ENCODE measurements at places on chromosomes 1 and 21.
A peak's percentile ranks its signal among the peaks of the same experiment; 100 is the strongest.

DNA sequence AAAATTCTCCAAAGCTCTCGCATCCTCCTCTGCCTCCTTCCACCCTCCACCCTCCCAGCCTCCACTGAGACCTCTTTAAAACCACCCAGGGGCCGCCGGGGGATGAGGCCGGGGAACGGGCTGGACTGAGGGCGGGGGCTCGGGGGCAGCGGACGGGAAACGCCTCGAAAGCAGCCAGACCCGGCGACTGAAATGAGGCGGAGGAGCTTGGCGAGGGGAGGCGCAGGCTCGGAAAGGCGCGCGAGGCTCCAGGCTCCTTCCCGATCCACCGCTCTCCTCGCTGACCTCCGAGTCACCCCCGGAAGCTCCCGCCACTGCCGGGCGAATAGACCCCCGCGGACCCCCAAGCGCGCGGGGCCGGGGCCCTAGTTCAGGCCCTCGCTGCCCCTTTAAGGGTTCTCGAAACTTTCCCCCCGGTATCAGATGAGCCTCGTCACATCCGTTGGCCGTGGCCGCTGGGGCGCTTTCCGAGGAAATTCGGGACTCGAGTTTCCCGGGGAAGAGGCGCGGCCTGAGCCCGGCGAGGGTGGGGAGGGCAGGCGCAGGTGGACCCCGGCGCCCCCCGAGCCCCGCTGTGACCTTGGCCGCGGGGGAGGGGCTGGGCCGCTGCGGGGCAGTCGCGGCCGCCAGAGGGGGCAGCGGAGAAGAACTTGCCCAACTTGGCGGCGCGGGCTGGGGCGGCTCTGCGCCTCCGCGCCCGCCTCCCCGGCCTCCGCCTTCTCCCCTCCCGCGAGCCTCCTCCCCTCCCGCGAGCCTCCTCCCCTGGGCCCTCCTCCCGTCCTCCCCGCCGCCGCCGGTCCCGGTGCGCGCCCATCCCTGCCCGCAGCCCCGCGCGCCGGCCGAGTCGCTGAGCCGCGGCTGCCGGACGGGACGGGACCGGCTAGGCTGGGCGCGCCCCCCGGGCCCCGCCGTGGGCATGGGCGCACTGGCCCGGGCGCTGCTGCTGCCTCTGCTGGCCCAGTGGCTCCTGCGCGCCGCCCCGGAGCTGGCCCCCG, at the start of gene BACE2:
BACE2 (plus strand) TSS at position 813 of the 995 bp plus-strand sequence; CDS start at position 917, 104 bp downstream.
- DNase-seq, result peak; percentile 62

GRCh38 chr1:244860914-244861610, 3.3 kb downstream of the HNRNPU start:
- no peak for DNase-seq

GRCh38 chr1:221069986-221070385, 190.7 kb downstream of the HLX start:
- no peak for DNase-seq

GRCh38 chr1:47677241-47677940, 239.5 kb downstream of the FOXD2 start:
- no peak for DNase-seq

GRCh38 chr21:16370186-16370585, 640.4 kb downstream of the USP25 start:
- no peak for DNase-seq

GRCh38 chr1:24481843-24482610, 20.6 kb upstream of the RCAN3 start:
- DNase-seq, result no peak

DNA sequence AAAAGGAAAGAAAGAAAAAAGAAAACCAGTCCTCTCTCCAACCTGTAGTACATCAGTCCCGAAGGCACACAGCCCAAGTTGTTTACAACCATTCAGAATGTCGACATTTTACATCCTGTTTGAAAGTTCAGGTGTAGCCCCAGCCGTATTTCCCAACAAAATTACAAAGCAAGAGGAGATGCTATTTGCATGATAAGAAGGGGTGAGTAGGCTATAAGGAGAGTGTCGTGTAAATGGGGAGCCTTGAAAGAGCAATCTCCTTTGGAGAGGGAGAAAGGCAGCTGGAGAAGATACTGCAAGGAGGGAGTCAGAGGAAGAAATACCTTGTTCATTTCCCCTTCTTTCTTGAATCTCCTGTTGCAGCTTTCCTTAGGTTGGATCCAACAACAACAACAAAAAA, 35.5 kb upstream of the DENND1B start:
- DNase-seq, result no peak

GRCh38 chr1:148307583-148308185, 155.6 kb upstream of the NBPF11 start:
- DNase-seq, result peak; percentile 29

DNA sequence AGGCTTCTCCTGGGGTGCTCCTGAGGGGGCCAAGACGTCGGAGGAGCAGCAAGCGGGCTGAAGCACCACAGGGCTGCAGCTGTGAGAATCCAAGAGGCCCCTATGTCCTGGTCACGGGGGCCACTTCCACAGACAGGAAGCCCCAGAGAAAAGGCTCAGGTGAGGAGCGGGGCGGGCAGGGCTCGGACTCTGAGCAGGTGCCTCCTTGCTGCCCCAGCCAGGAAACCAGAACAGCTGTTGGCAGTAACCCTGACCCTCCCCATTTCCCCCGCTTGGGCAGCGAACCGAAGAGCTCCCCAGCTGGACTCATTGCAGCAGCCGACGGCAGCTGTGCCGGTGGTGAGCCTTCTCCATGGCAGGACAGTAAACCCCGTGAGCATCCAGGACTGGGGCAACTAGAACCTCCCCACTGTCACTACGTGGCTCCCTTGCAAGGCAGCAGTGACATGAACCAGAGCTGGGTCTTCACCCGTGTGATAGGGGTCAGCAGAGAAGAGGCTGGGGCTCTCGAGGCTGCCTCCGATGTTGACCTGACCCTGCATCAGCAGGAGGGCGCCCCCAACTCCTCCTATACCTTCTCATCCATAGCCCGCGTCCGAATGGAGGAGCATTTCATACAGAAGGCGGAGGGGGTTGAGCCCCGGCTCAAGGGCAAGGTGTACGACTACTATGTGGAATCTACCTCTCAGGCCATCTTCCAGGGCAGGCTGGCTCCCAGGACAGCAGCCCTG, 625 bp downstream of the KLHDC7A start:
- DNase-seq, result no peak

- DNase-seq, result no peak
Measured at GRCh38 chr1:233005703-233006102, 55.3 kb downstream of the NTPCR start.

- DNase-seq, result no peak
Measured at GRCh38 chr1:26811057-26811456, 15.4 kb upstream of the ZDHHC18 start.

DNA sequence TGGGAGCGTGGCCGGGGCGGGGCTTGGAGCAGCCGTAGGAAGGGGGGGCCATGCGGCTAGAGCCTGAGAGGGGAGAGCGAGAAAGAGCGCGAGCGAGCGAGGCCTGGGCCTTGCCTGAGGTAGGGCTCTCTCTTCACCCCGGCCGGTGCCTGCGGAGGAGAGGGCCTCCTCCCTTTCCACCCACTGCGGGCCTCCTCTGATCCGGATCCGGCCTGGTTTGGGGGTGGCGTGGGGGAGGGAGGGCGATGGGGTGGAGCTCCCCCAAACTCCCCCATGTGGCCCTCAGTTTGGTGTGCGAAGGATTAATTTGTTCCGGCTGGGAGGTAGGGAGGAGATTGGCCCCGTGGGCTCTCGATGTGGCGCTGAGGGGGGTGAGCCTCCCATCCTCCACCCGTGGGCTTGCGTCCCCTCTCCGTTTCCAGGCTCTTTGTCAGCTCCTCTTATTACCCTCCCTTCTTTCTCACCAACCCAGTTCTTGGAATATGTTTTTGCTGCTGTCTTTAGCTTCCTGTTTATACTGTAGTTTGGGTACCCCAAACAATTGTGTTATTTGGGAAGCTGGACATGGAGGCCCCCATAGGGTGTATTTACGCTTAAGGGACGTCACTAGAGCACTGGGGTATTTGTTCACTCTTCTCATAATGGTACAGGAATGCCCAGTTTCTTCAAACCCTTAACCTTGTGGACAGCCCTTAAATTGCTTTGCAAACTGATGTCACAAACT, 685 bp downstream of the UBAP2L start:
- peak; percentile 73 for DNase-seq

DNA sequence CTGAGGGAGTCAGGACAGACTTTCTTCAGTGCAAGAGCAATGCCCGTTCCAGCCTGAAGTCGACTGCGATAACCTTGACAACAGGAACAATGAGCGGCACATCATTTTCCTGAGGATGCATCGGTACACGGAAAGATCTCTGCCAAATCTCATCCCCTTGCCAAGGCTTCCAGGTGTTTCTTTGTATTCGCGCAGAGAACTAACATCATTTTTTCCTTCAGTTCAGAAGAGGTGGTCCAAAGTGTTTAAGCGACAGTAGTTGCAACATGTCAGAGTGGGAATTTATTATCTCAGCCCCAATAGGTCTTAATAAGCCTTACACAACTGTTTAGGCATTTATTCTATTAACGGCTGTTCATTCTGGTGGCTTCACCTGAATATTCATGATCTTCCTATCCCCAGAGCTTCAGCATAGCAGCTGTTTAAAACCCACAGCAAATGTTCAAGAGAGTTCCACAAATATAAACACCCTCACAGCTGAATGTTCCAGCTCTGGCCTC, 129.7 kb upstream of the NFIA start:
- DNase-seq, result no peak

DNA sequence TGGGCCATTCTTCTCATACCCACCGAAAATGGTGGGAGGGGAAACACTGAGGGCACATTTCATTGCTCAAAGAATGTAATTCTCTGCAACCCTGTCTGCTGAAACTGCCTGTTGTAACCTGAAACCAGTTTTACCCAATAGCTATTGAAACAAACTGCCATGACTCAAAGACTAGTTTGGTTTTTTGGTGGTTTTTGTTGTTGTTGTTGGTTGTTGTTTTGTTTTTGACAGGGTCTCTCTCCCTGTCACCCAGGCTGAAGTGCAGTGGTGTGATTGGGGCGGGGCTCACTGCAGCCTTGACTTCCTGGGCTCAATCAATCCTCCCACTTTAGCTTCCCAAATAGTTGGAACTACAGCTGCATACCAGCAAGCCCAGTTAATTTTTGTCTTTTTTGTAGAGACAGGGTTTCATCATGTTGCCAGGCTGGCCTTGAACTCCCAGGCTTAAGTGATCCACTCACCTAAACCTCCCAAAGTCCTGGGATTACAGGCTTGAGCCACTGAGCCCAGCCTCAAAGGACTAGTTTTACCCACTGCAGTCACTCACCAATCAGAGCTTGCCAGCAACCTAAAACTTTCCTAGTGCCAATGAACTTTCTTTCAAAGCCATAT, 2.1 kb upstream of the IPP start:
- DNase-seq, result no peak

GRCh38 chr1:86769065-86769464, 64.7 kb downstream of the SH3GLB1 start:
- DNase-seq, result no peak

- peak; percentile 49 for DNase-seq
Measured at GRCh38 chr1:156705918-156706656, 704 bp upstream of the CRABP2 start.

DNA sequence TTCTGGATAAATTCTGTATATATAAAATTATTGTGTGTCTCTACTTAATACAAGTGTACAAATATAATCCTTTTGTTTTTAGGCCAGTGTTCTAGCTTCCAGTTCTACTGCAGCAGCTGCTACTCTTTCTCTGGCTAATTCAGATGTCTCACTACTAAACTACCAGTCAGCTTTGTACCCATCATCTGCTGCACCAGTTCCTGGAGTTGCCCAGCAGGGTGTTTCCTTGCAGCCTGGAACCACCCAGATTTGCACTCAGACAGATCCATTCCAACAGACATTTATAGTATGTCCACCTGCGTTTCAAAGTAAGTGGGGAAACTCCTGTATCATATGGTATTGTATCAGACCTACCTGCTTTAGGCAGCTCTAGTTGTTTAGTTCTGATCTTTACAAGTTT, 21.3 kb upstream of the OLFML3 start:
- DNase-seq, result no peak

DNA sequence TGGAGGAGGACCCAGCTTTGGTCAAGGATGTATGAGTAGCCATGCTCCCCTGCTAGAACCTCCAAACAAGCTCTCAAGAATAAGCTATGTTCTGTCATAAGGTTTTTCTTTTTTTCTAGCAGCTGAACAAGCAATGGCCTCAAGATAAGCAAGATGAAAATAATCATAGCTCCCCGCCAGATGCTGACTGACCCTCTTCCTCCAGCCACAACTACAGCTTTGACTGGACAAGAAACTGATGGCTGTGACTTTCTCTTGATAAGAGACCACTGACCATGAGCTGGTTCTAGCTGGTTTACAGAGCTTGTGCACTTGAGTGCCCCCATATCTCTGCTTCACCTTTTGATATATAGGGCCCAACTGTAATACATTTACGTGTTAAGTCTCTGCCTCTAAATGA, 38.2 kb upstream of the PARP1 start:
- DNase-seq, result no peak

DNA sequence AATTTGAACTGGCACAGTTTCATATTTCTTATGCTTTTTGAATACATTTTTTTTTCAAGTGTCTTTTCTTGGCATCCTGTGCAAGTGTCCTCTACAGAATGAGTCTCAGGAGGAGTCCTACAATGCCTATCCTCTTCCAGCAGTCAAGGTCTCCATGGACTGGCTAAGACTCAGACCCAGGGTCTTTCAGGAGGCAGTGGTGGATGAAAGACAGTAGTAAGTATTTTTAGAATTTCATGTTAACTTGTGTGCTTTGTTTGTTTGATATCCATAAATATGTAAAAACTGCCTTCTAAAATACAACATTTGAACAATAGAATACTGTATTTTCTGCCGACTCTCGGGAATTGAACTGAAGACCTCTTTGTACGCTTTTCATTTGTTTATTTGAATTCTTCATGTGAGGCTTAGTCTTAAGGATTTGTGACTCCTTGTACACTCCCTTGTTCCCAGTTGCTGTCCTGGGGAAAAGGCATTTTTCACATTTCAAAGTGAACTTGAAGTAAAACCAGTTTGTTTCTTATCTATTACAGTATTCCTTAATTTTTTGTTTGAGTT, 56.6 kb downstream of the NCF2 start:
- no peak for DNase-seq

GRCh38 chr1:169601096-169601881, 15.0 kb upstream of the F5 start:
- peak; percentile 36 for DNase-seq

DNA sequence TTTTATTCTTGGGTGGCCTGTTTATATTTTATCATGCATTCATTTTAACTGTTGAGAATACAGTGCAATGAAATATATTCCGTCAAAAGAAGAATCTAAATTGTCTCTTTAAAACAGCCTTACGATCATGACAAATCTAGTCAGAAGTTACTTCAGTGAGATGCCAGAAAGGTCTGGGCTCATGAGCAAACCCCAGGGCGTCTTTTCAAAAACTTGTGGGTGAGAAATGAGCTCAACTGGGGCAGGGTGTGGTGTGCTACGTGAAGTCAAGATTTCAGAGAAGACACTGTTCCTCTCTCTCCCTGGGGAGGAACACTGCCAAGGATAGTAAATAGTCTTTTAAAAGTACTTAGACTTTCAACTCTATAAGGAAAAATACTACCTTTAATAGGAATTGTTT, 13.4 kb upstream of the UAP1 start:
- no peak for DNase-seq

- DNase-seq, result no peak
Measured at GRCh38 chr1:61067446-61068019, 14.8 kb upstream of the NFIA start.
